Fibroblast of mammary gland (primary cell): ENCODE measurements at places on chromosomes 6 and 20.

DNA sequence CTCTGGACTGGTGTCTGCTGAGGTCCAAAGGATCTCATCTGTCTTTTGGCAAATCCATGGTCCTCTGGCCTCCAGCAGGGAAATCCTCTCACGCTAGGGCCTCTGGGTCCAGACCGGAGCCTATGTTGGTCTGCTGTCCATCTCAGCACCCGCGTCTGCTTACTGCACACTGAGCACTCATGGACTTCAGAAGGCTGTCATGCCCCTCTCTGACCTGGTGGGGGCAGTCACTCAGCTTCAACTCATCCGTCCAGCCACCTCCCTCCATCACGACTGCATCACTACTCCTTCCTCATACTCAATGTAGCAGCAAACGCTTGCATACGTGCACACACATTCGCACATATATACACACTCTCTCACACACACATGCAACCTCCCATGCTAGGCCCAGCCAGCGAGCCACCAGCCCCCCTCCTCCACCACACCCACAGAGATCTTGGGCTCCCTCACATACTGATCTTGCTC, 33.3 kb downstream of the GABRR2 start:
- peak; percentile 45 for DNase-seq

DNA sequence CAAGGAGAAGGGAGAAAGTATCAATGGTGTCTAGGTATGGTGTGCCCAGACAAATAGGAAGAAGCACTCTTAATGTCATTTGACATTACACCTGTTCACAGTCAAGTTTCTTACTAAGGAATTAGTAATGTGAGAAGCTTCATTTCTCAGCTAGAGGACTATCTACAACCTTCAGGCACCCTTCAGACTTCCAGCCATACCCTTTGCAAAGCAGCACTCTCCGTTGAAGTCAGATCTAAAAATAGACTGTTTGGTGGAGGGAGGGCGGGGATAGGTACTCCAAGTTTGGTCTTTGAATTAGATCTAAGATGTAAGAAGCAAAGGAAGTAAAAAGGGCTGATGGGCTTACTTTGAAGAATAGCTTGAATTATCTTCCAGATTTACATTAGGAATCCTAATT, 311.1 kb downstream of the SLC35F1 start:
- no peak for DNase-seq

- DNase-seq = peak; percentile 98
Measured at GRCh38 chr6:127102299-127102698, 16.2 kb upstream of the RSPO3 start.

- no peak for DNase-seq
Measured at GRCh38 chr6:37230104-37230503, 27.5 kb upstream of the TBC1D22B start.

DNA sequence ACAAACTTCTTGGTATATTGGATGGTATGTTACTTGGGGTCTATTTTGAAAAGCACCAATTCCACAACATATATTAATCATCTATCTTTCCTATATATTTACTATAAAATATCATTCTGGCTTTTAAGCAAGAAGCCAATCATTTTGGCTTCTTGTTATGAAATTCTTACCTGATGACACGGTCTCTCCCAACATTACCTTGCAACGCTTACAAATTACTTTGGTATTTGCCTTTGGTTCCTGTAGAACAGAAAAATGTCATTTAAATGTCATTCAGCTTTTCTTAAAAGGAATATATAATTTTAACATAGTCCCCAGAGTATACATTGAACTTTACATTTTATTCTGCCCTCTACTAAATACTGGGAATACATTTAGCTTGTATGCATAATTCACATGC, 27.4 kb downstream of the UBE3D start:
- no peak for DNase-seq

DNA sequence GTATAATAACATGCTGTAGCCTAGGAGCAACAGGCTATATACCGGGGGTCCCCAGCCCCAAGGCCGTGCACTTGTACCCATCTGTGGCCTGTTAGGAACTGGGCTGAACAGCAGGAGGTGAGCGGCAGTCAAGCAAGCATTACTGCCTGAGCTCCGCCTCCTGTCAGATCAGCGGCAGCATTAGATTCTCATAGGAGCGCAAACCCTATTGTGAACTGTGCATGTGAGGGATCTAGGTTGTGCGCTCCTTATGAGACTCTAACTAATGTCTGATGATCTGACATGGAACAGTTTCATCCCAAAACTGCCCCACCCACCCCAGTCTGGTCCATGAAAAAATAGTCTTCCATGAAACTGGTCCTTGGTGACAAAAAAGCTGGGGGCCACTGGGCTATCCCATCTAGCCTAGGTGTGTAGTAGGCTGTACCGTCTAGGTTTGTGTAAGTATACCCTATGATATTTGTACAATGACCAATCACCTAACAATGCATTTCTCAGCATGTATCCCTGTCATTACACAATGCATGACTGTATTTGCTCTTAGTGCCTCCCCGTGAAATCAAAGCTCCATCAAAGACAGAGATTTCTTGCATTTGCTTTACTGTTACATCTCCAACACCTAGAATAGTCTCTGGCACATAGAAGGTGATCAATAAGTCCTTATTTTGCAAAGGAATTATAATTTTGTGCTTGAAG, 30.8 kb downstream of the NHSL1 start:
- DNase-seq = peak; percentile 70

- DNase-seq = no peak
Measured at GRCh38 chr20:48052475-48052835, 267.2 kb upstream of the SULF2 start.

- no peak for DNase-seq
Measured at GRCh38 chr6:6966127-6966526, 141.6 kb upstream of the RREB1 start.

DNA sequence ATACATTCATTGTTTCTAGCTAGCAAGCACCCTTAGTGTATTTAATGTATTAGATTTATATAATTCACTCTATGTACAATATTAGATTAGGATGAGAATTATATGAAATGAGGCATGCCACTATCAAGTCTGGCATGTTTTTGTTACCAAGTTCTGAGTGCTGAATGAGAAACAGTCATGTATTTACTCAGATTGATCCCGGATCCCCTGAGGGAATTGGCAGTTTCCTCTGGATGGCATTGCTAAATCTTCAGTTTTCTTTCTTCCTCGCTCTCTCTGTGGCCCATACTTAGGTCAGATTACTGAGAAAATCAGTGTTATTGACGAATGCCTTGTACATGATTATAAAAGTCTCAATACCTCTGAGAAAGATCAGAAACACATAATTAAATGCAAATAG, 66.6 kb downstream of the CDKAL1 start:
- DNase-seq = no peak

GRCh38 chr6:39268721-39269120, 39.4 kb upstream of the KCNK5 start:
- DNase-seq = no peak

- DNase-seq = no peak
Measured at GRCh38 chr20:45479822-45480221, 10.3 kb downstream of the WFDC2 start.

- DNase-seq = no peak
Measured at GRCh38 chr20:2397595-2398145, 17.0 kb downstream of the TGM6 start.

- DNase-seq = no peak
Measured at GRCh38 chr6:83854001-83854501, 891 bp downstream of the RIPPLY2 start.

DNA sequence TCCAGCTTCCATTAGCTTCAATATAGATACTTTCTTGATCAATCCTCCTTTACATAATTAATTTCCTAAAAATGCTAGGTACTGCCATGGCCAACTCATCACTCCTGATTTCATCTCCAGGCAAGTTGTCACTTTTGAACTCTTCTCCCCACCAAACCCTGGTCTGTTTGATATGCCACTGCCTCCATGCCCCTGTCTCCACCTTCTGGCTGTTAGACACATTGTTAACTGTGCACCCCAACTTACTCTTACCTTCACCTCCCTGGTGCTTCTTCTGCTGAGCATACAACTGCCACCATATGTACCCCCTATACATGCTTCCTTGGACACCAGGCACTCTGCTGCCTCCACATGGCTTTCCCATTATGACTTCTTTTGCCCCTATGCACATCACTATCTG, 21.9 kb upstream of the AIG1 start:
- DNase-seq = no peak

DNA sequence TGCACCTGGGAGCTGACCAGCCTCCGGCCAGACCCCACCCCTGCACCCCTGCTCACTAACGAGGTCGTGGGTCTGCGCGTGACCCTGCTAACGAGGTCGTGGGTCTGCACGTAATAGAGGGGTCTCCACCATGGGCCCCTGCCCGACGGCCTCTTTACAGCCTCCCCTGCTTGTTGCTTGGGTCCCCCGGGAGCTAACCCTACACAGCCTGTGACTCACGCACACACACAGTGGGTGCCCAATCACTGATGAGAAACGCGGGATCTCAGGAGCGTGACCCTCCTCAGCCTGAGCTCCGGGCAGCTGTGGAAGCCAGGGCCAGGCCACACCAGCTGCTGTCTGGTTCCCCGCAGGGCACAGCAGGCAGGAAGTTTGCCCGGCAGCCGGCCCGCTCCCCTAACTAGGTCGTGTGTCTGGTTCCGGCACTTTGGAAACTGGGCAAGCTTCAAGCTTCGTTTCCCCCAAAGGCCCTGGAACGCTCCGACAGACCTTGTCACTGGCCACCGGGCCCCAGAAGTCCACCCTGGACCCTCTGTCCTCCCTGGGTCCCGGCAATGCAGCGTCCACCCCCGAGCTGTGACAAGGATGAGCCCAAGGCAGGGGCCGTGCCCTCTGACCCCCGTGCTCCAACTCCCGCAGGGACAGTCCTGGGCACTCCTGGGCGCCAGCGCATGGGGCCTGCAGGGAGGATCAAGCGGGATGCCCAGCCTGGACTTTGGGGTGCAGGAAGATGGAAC, 767 bp downstream of the PTK6 start:
- peak; percentile 57 for DNase-seq

DNA sequence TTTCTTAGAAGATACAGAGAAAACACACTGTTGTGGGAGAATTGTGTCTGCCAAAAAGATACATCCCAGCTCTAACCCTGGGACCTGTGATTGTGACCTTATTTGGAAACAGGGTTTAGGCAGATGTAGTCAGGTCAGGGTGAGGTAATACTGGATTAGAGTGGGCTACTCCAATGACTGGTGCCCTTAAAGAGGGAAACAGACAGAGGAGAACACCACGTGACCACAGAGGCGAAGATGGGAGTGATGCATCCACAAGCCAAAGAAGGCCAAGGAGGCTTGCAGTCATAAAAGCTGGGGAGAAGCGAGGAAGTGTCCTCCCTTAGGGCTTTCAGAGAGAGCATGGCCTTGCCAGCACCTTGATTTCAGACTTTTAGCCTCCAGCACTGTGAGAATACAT, 35.6 kb downstream of the SLC52A3 start:
- DNase-seq = no peak

DNA sequence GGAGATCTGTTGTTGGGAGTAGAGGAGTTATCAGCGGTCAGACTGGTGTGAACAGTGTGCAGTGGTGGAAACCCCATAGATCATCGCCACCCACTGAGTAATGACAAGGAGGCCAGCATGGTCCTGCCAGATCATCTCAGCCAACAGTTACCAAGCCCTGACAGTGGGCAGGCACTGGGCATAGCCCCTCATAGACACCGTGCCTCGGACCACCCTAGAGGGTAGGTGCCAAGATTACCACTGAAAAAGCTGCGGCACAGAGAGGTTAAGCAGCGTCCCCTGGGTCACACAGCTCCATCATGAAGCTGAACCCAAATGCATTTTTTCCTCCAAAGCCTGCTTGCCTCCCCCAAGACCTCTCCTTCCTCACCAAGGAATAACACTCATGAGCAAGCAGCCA, 21.5 kb upstream of the BMP7 start:
- no peak for DNase-seq

DNA sequence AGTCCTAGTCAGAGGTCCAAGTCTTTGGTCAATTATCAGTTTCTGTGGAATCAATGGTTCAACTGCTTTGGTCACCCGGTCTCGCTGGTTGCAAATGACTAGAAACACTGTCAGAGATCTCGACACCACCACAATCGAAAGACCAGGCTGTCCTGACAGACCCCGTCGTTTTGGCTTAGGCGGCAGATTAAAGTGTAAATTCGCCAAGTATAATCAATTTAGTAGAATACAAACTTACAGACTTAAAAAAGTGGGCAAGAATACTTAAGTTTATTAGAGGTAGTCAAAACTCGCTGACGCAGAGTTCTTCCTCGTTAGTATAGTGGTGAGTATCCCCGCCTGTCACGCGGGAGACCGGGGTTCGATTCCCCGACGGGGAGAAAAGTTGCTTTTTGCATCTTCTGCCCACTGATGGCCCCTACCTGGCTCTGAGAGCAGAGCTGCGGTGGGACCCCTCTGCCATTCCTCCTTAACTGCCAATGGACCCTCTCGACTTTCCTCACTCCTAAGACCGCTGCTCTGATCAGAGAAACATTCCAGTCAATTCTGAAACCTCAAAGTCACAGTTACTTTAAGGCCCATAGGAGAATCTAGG, 30.6 kb upstream of the ZNF184 start:
- peak; percentile 83 for DNase-seq

- no peak for DNase-seq
Measured at GRCh38 chr6:90431576-90431975, 134.9 kb upstream of the BACH2 start.

GRCh38 chr6:33410711-33411631, at the start of gene PHF1:
TSS of gene PHF1 (plus strand) at chr6:33411014. CDS start at chr6:33412264, 1,250 bp downstream.
- DNase-seq = peak; percentile 77

GRCh38 chr20:768426-768978, at the start of gene SLC52A3:
TSS of gene SLC52A3 (minus strand) at chr20:768500. CDS start at chr20:765774, 2,726 bp downstream.
- DNase-seq = no peak

DNA sequence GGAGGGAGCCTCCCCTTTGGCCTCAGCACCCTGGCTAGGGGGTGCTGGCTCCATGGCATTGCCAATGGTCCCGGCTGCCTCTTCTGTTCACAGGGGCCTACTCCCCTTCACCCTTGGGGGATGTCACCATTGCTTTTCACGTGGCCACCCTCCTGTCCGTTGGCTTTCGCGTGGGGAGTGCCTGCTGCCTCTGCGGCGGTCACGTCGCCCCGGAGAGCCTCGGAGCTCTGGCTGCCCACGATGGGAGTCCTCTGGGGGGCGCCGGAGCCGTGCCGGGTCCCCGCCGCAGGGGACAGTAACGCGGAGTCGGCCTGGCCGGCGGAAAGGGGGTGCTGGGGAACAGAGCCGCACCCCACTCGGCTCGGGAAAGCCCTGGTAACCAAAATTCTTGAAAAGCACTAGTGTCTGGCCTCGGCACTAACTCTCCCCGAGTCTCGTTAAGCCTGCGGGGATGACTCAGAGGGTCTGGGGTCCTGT, 661 bp upstream of the HEBP2 start:
- no peak for DNase-seq
